ENCODE measurements at places on chromosomes 7 and 10.

DNA sequence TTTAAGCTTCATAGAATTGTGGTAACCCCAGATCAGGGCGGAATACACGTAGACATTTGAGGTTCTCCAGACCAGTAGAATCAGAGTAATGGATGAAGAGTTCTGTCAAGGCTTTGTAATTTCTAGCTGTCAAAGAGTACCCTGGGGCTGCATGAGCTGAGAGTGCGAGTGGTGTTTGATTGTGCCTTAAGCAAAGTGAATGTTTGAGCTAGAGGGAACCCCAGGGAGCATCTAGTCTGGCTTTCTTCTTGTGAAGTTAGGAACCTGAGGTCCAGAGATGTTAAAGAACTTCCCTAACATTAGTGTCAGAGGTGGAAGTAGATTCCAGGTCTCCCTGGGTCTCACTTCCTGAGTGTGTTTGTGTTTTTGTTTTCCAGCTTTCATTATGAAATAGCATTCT, 212.3 kb upstream of the FZD1 start:
- H3K36me3 ChIP-seq, result no peaks in the 10 kb centered on the region
- H3K27me3 ChIP-seq, result peaks cover 2% of the 10 kb centered on the region
- no peak overlapping the region for H3K27ac ChIP-seq
- peaks cover 9% of the 10 kb centered on the region for H3K4me1 ChIP-seq
- H3K4me3 ChIP-seq, result no peak overlapping the region
- DNase-seq, result no peak

- peaks cover 33% of the 10 kb centered on the region for H3K4me1 ChIP-seq
- no peak for DNase-seq
- peak overlapping the region; percentile 44 for H3K4me3 ChIP-seq
- peaks cover 2% of the 10 kb centered on the region for H3K27me3 ChIP-seq
- H3K27ac ChIP-seq, result peak overlapping the region; percentile 83
- peaks cover 11% of the 10 kb centered on the region for H3K36me3 ChIP-seq
Observed at GRCh38 chr7:41869997-41870396, 167.1 kb upstream of the INHBA start.

GRCh38 chr10:78944723-78945312, 123.9 kb upstream of the ZMIZ1 start:
- no peak for DNase-seq
- H3K27ac ChIP-seq, result no peak overlapping the region
- H3K27me3 ChIP-seq, result peaks cover 2% of the 10 kb centered on the region
- no peak overlapping the region for H3K4me3 ChIP-seq

DNA sequence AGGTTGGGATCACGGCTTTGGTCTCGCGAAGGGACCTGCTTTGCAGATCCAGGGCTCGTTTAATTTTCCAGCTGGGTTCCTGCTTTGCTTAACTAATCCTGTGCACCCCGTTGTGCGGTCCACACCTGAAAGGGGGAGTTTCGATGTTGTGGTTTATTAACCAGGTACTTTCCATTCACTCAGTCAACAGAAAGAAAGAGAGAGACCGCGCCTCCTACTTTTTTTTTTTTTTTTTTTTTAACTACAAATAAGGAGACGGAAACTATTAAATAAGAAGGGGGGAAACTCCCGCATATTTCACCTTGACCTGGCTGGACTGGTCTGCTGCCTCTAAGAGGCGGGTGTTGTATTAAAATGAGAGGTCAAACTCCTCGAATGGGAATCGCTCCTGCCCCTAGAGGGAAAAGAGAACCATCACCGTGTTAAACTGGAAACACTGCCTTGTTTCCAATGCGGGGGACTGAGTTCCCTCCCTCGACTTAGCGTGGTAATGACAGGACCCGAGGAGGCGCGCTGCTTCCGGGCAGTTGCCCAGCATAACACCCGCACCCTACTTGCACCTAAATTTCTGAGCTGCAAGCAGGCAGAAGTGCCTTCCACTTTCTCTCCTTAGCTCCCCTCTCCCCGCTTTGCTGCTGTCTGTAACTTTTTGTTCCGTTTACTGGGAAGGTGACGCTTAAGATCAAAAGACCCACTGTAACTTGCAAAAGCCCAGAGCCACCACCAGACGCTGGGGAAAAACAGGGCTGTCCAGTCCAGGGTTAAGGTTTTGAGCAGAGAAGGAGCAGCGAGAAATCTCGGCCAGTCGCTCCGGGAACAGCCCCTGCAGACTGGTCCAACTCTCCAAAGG, 1.1 kb upstream of the ITGB8 start:
- H3K4me3 ChIP-seq, result peak overlapping the region; percentile 87
- H3K36me3 ChIP-seq, result no peaks in the 10 kb centered on the region
- peak; percentile 58 for DNase-seq
- H3K27ac ChIP-seq, result peak overlapping the region; percentile 80

- no peak overlapping the region for H3K4me3 ChIP-seq
- H3K4me1 ChIP-seq, result no peaks in the 10 kb centered on the region
- peaks cover 3% of the 10 kb centered on the region for H3K27me3 ChIP-seq
- no peak for DNase-seq
- no peaks in the 10 kb centered on the region for H3K36me3 ChIP-seq
Observed at GRCh38 chr7:120717166-120717565, 140.8 kb downstream of the TSPAN12 start.

DNA sequence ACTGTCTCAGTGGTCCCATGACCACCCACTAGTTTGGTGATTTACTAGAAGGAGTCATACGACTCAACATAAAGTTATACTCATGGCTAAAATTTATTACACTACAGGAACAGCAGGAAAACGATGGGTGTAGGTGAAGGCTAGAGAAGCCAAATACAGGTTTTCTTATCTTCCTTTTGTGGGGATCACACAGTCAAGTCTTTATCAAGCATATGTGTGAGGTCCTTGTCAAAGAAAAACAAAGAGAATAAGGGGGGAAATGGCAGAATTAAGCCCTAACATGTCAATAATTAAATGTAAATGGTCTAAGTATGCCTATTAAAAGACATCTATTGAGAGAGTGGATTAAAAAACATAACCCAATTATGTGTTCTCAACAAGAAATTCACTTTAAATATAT, 47.8 kb upstream of the UBN2 start:
- peaks cover 2% of the 10 kb centered on the region for H3K36me3 ChIP-seq
- peaks cover 3% of the 10 kb centered on the region for H3K4me1 ChIP-seq
- no peak for DNase-seq

- H3K4me1 ChIP-seq, result no peaks in the 10 kb centered on the region
- H3K36me3 ChIP-seq, result no peaks in the 10 kb centered on the region
- peaks cover 7% of the 10 kb centered on the region for H3K27me3 ChIP-seq
- DNase-seq, result no peak
- H3K4me3 ChIP-seq, result no peak overlapping the region
- no peak overlapping the region for H3K27ac ChIP-seq
Observed at GRCh38 chr7:7438851-7439250, 96.8 kb downstream of the COL28A1 start.

DNA sequence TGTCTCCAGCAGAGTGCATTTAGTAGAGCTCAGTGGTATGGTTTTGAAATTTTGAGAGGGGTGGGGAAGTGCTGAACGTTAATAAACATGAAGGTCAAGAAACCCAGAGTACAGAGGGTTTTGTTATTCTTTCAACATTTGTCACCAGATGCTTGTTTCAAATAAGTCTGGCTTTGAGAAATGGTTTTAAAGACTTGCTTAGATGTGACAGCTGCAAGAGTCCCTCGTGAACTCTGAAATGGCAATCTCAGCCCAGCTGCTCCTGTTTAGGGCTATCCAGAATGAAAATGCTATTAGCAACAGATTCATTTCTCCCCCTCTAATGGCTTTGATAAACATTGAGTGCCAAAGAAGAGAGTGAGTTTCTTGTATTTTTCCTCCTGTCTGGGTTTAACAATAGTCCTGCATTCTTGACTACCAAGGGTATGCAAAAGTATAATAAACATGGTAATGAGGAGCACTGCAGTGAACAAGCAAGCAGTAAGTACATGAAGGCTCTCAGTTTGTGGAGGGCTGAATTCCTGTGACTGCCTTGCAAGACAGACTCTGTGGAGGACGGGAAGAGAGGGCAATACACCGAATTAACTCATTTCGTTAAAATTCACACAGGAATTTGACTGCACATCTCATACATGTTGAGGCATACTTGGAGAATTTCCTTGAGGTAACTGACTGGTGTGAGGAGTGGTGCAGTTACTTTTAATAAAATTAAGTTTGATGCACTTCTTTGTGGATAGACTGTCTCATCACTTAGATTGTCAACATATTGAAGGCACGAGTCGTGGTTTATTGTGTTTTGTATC, 490.9 kb downstream of the REEP3 start:
- H3K36me3 ChIP-seq, result no peaks in the 10 kb centered on the region
- H3K4me1 ChIP-seq, result no peaks in the 10 kb centered on the region
- DNase-seq, result no peak
- no peaks in the 10 kb centered on the region for H3K27me3 ChIP-seq

- H3K36me3 ChIP-seq, result no peaks in the 10 kb centered on the region
- no peak overlapping the region for H3K27ac ChIP-seq
- DNase-seq, result no peak
- H3K4me3 ChIP-seq, result no peak overlapping the region
- H3K27me3 ChIP-seq, result no peaks in the 10 kb centered on the region
Observed at GRCh38 chr10:37489658-37490003, 364.2 kb downstream of the ANKRD30A start.

- peak; percentile 47 for DNase-seq
- H3K4me1 ChIP-seq, result no peaks in the 10 kb centered on the region
- H3K4me3 ChIP-seq, result no peak overlapping the region
- no peaks in the 10 kb centered on the region for H3K36me3 ChIP-seq
- no peak overlapping the region for H3K27ac ChIP-seq
Observed at GRCh38 chr10:129331839-129332220, 135.2 kb upstream of the MGMT start.

DNA sequence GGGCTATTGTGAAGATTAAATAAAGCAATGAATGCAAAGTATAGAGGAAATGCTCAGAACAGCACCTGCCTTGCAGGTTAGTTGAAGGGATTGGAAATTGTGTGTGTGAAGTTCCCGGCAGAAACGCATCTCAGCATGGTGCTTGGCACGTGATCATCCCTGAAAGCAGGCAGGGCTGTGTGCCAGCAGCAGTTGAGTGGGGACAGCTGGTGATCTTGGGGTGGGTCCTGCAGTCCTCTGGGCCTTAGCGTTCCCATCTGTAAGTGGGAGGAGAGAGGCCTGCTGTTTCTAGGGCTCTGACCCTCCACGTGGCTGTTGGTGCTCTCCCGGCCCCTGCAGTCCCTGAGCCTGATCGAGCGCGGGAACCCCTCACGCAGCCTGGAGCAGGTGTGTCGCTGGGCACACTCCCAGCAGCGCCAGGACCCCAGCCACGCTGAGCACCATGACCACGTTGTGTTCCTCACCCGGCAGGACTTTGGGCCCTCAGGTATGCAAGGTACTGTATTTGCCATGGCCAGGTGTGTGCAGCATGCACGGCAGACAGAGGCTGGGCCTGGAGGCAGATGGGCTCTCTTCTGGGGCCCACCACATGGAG, 55.3 kb downstream of the TBATA start:
- no peaks in the 10 kb centered on the region for H3K36me3 ChIP-seq
- H3K4me1 ChIP-seq, result no peaks in the 10 kb centered on the region

DNA sequence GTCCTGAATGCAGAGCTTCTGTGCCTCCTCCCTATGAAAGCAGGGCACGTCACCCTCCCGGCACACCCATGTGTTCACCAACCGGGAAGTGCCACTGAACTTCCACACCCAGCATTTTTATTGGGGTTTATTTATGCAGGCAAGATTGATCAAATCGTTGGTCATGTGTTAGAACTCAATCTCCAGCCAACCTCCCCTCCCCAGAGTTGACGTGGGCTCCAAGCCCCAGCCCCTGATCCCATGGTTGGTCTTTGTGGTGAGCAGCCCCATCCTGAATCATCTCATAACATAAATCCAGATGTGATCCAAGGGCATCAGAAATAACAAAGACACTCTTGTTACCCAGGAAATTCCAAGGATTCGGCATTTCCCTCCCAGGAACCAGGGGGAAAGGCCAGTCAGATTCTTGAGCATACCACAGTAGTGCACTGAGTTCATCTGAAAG, 151.2 kb downstream of the TPST1 start:
- H3K4me3 ChIP-seq, result no peak overlapping the region
- no peaks in the 10 kb centered on the region for H3K4me1 ChIP-seq
- H3K36me3 ChIP-seq, result no peaks in the 10 kb centered on the region
- H3K27me3 ChIP-seq, result no peaks in the 10 kb centered on the region
- H3K27ac ChIP-seq, result no peak overlapping the region

GRCh38 chr7:40531956-40532355, 397.2 kb downstream of the SUGCT start:
- no peak overlapping the region for H3K4me3 ChIP-seq
- H3K27ac ChIP-seq, result no peak overlapping the region
- no peaks in the 10 kb centered on the region for H3K4me1 ChIP-seq
- no peak for DNase-seq
- no peaks in the 10 kb centered on the region for H3K36me3 ChIP-seq

GRCh38 chr10:121975295-121976086, 474 bp upstream of the NSMCE4A start:
- peak overlapping the region; percentile 90 for H3K4me3 ChIP-seq
- DNase-seq, result no peak
- H3K4me1 ChIP-seq, result peaks cover 18% of the 10 kb centered on the region
- no peaks in the 10 kb centered on the region for H3K27me3 ChIP-seq

DNA sequence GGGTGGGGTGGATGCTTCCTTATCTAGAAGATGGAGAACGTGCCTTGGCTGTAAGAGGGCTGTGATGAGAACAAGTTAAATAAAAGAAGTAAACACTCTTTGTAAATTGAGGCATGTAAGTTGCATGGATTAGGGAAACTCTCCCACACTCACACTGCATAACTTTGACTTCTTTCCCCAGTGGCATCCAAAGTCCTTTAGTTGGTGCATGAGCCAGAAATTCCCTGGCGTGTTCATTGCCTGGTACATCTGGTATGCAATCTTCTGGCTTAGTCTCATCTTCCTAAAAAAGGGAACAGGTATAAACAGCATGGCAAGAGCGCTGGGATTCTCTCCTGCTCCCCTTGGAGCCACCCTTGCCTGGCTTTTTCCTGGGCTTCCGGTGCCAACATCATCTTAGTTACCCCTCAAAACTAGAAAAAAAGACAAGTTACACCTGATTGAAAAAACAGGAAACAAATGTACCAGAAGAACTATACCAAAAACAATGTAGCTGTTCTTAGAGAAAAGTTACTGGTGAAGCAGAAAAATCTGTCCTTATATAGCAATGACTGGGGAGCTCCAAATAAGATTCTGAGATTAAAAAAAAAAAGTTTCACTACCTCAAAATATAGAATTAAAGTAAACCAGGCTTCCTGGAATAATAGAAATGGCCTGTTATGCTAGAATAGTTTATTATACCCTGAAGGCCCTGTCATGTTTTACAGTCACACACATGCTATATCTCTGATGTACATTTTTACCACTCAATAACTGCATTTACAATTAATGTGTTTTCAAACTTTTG, 9.9 kb downstream of the RP9 start:
- H3K4me3 ChIP-seq, result no peak overlapping the region
- H3K27ac ChIP-seq, result no peak overlapping the region
- no peaks in the 10 kb centered on the region for H3K27me3 ChIP-seq
- peaks cover 56% of the 10 kb centered on the region for H3K36me3 ChIP-seq
- DNase-seq, result no peak

GRCh38 chr7:99191869-99192596, 15.9 kb downstream of the KPNA7 start:
- no peaks in the 10 kb centered on the region for H3K27me3 ChIP-seq
- DNase-seq, result no peak
- H3K27ac ChIP-seq, result no peak overlapping the region
- H3K4me3 ChIP-seq, result no peak overlapping the region

GRCh38 chr10:54666192-54666591, 134.8 kb downstream of the PCDH15 start:
- H3K36me3 ChIP-seq, result no peaks in the 10 kb centered on the region
- no peaks in the 10 kb centered on the region for H3K4me1 ChIP-seq
- DNase-seq, result no peak
- no peaks in the 10 kb centered on the region for H3K27me3 ChIP-seq
